HL-60 (cell line): ENCODE measurements at places on chromosomes 3 and 15.

GRCh38 chr3:130907966-130908365 is 14.1 kb downstream of the ATP2C1 start:
- DNase-seq = no peak

DNA sequence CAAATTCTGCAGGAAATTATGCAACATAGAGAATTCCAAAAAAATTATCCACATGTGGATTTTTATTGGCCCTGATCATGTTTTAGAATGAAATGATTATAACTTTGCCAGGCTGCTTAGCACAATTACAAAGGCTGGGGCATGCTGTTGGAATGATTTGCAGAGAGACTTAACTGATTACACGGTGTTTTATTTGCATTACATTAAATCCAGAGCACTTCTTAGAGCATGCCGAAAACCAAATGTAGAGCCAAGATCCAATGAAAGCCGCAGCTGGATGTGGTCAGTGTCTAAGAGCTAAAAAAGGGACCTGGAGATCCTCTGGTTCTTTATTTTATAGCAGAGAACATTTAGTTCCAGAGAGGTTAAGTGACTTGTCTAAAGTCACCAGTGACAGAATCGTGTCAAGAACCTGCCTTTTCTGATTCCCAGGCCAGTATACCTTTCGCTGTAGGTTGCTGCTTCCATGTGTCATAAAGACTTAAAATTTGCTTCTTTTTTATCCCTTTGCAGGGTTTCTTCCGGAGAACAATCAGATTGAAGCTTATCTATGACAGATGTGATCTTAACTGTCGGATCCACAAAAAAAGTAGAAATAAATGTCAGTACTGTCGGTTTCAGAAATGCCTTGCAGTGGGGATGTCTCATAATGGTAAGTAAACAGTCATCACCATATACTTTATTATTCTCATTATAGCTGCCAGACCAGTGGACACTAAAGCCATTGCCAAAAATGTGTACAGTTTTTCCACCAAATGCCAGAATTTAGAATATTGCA is 92.0 kb upstream of the TSEN2 start:
- DNase-seq = no peak

DNA sequence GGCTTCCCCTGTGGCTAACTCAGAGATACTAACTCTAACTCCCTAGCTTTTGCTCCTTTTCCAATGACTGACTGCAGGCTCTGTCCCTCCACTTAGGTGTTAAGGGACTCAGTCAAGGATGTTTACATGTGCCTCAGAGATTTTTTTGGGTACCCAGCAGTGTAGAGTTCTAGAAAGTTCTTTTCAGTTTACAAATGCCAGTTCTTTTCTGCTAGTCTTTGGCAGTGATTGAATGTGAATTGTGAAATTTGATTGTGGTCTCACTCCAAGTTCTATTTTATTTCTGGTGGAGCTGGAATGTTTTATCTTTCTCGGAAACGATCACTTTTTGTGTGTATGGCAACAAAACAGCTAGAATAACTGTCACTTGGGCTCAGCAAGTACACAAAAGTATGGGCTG is 60.6 kb downstream of the IL1RAP start:
- no peak for DNase-seq

DNA sequence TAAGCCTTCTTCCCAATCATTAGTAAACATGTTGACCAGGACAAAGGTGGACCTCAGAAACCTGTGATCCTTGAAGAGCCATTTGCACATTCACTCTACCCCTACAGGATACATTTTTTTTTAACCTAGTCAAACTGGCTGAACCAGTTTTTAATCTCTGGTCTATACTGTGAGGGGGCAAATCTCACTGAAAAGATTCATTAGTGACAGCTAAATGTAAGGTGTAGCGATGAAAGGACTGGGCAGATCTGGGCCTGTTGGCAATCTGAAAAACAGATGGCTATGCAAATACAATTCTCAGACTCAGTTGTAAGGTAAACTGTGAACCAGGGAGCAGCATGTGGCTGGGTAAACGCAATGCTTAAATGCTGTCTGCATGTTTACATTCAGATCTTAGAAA is 75.6 kb upstream of the SNTN start:
- DNase-seq = no peak

GRCh38 chr3:71956716-71957115 is 171.8 kb upstream of the PROK2 start:
- no peak for DNase-seq
